ENCODE measurements at places on chromosomes 13 and 19. TPM values are rescaled to one million over a fixed set of nuclear protein-coding genes. Genes with fewer than 3 reads are reported as not detected.

IL27RA gene
- total RNA-seq, result 7.8 TPM

RAB3D gene
- total RNA-seq, result 26.9 TPM

CRB3 gene
- total RNA-seq, result 14.9 TPM

MRPS31 gene
- total RNA-seq, result 20.4 TPM

LILRB1 gene
- not detected for total RNA-seq

ZNF30 gene
- total RNA-seq, result 3.2 TPM

DNAAF3 gene
- total RNA-seq, result 9.1 TPM

IGFL2 gene
- 0.65 TPM for total RNA-seq

BAX gene
- 120 TPM for total RNA-seq

CGB5 gene
- not detected for total RNA-seq

PODNL1 gene
- 0.44 TPM for total RNA-seq

NCAN gene
- total RNA-seq, result not detected

ZNF667 gene
- 3.4 TPM for total RNA-seq

U2AF1L4 gene
- total RNA-seq, result 12.7 TPM

KLK12 gene
- not detected for total RNA-seq

MEDAG gene
- total RNA-seq, result not detected

CBARP gene
- total RNA-seq, result 3.0 TPM

WIZ gene
- 16.7 TPM for total RNA-seq

PTGIR gene
- not detected for total RNA-seq

MEGF8 gene
- total RNA-seq, result 11.6 TPM

All from foreskin keratinocyte (primary cell).